ENCODE measurements at places on chromosomes 2 and 18.

GRCh38 chr2:207903236-207903635, 122.1 kb downstream of the PLEKHM3 start:
- DNase-seq, result no peak

DNA sequence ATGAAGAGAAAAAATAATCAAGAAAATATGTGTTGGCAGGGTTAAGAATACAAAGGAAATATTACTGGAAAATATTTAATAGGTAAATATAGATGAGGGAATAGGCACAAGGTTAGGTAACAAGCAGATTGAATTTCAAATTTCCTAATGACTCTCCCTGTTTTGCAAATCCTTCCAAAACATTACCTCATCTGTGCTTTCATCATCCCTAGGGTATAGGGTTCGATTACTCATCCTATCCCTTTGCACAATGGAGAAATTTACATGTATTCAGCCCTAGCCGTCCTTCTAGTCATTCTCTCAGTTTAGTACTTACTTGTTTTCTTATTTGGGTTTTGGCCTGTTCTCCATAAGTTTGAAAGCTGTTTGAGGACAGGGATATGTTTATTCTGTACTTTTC, 864.6 kb upstream of the FSHR start:
- no peak for DNase-seq

DNA sequence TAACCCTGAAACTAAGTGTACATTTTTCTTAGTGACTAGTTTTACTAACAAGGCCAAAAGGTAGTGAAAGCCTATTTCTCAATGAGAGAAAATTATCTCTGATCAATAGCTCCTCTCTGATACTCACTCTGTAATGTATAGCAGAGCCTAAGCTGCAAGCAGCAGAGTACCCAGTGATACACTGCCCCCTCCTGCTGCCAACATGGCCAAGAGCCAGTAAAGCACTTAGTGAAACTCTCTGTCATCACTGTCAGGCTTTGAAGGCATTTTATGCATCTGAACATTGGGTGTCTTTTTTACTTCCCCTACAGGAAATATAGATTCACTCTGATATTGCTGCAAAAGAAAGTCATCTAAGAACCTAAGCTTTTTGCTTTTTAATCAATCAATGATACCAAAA, 784.1 kb upstream of the CDH7 start:
- no peak for DNase-seq

DNA sequence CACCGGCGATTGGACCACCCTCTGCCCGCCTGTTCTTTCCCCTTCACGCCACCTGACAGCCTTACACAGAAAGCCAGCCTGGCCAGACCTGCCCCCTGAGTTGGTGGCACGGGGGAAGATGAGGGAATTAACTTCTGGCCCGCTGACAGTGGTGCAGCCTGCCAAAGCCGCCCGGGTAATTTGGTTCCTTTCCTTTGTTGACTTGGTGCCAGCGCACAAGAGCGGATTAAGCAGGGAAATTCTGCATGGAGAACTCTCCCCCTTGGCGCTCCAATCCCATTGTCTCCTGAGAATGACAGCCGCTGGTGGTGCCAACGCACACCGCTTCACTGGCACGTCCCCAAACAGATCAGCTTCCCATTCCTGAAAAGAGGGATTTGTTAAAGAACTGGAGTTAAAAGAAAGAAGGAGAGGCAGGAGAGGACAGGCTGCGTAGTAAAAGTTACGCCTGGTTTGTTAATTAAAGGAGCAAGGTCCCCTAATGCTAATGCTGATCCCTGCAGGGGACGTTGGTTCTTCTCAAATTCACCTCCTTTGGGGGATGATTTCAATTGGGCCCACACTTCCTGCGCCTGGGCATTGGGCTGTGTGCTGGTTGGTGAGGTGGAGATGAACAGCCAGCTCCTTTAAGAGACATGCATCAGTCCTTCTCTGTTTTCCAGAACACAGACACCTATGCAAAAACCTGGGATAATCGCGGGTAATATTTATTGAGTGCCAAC, 286.8 kb downstream of the MYCN start:
- no peak for DNase-seq

DNA sequence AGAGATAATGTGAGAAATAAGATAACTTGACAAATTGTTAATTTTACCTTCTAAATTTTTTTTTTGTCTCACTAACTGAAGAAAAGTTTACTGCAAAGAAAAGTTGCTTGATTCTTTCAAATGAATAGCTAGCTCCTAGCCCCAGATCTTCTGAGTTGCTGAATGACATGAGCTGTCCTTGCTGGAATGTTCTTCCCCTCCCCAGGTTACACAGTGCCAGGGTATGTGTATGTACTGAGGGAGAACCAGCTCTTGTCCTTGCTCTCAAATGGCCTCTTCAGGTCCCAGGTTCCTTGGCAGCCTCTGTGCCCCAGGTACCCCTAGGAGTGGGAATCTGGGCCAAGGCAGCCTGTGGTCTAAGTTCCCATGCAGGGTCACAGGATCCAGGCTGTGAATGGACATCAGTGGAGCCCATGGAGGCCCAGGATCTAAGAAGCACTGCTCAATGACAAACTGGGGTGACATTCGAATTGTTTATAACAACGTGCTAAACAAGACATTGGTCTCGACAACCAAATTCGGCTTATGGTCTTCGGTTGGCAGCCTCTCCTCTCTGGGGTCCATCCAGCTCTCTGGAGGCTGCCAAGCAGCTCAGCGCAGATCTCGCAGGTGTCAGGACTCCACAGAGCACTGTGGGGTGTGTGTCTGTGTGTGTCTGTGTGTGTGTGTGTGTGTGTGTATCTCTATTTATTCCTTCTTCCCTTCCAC, 17.1 kb upstream of the INO80C start:
- DNase-seq, result no peak

DNA sequence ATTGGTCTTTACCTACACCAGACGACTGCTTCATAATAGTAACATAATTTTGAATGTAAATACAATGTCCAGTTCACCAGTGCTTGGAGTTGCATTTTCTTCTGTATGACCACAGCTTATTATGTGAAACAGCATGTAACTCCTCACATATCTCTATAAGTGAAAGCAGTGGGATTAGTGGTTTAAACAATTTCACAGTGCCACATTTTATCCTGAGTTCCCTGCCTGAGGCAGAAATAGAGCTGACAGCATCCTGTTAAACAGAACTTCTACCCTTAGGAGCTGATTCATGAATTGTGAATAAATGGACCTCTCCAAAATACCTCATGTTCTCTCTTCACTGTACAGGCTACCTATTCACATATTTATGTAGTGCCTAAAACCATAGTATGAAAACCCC, 542.3 kb upstream of the VWC2L start:
- DNase-seq, result no peak

DNA sequence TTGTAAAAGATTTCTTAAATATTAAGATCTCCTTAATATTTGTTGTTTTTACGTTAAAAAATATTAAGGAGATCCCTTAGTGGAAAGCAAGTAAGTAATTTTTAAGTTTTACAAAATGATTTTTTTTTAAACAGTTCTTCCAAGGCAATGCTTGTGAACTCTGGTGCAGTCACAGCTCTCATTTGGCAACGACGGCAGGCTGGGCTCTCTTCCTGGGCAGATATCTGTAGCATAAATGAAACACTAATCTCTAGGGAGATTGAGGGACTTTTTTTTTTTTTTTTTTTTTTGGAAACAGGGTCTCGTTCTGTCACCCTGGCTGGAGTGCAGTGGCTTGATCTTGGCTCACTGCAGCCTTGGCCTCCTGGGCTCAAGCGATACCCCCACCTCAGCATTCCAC, 38.5 kb downstream of the GORASP2 start:
- DNase-seq, result no peak

DNA sequence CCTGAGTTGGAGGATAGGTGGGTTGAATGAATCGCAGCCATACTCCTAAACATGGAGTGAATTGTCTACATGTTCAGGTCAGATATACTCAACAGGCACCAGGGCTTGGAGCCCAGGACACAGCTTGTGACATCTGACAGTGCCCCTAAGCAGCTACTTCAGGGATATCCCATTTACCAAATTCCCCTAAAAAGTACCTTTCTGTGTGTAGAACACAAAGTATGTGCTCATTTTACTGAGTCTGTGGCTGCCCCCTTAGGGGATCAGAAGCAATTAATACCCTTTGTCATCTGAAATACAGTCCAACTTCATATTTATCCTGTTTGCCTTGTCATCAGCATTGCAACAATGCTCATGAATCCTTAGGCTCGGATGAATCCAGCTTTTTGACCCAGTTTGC, 20.8 kb downstream of the TNFRSF11A start:
- no peak for DNase-seq

DNA sequence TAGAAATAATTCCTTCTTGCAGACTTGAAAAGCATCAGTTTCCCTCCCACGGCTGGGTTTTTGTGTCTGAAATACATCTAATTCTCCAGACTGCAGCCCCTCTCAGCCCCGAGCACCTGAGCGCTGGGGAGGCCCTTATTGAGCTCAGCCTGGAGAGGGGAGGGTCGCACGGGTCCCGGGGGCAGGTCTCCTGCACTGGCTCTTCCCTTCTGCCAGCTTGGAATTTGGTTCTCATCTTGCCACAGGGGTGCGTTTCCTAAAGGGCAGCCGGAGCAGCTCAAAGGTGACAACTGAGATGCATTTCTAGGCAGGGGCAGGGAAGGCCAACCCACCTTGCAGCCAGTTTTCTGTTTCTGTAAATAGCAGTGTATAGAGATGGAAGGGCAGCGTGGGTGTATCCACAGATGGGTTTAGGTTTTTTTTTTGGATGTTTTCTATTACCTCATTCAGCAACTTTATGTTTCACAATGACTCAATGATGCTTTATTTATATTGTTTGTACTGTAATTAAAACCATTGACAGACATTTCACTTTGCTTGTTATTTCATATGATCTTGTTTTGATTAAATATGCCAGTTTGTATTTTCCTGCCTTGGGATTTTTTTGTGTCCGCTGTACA, 37.0 kb downstream of the GBX2 start:
- DNase-seq, result peak; percentile 11

DNA sequence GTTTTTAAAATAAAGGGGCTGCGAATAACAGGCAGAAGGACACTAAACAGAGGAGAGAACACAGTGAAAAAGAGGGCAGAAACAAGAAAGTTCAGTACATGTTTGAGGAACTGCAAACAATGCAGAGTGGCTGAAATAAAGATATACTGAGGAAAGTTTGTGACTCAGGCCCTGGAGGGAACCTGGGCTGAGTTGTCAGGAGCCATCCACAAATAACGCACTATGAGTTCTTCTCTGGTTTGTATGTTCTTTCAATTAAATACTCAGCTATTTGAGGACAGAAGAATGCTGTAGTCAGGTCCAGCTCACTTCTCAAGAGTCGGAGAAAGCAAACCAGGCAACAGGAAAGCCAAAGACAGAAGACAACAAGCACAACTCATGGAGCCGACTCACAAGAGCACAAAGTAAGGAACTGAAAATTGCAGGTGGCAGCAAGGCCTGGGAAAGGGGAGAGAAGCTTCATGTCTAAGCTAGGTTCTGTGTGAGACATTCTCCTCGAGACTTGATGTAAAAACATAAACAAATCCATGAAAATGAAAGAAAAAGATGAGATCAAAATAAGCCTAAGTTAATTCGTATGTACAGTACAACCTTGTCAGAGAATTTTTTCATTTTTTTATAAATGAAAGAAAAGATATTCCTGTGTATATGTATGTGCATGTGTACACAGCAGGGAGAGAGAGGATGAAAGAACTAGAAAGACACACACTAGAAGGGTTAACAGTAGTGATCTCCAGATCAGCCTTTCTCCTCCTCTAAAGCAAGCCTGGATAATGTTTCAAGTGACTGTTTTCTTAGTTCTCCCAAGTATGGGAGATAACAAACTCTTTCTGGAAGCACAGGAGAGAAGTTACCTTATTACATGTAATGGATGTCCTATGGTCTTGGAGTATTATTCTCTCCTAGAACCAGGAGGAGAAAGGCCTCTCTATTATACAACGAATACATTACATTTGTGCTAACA, 41.5 kb downstream of the CHN1 start:
- no peak for DNase-seq

- DNase-seq, result peak; percentile 6
Observed at GRCh38 chr2:210199186-210199765, 26.0 kb downstream of the ACADL start.

GRCh38 chr18:49738721-49739120, 74.6 kb downstream of the ACAA2 start:
- DNase-seq, result no peak

DNA sequence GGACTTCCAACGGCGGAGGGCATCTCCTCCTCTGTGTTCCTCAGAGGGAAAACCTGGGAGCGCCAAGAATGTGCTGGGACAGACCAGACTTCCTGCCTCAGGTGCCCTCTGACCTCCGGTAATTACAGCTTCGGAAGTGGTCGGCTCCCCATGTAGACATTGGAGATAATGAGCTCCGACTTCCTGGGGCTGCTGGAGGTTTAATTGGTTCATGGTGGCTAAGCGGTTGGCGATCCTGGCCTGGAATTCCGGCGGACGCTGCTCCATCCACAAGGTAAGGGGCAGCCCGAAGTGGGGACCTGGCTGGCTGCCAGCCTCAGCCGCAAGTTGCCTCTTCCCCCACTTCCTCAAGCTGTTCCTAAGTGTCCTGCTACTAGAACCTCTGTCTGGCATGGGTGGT, 83.2 kb upstream of the EPC2 start:
- DNase-seq, result no peak

DNA sequence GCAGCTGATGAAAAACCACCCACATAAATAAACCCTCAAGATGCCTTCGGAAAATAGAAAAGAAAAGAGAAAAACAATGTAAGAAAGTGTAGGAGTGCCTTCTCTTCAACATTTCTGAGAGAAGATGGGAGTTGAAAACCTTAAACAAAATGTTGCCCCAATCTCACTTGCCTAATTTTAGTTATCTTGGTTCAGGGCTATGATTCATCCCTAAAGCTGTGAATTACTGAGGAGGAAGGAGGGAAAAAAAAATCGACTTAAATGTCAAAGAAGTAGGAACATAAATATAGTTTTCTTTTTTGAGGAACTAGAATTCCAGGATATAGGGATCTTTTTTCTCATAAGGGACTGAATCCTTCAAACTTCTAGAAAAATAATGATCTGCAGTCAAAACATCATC, 360.3 kb downstream of the TGIF1 start:
- no peak for DNase-seq

- no peak for DNase-seq
Observed at GRCh38 chr18:54415086-54415485, 57.4 kb downstream of the C18orf54 start.

DNA sequence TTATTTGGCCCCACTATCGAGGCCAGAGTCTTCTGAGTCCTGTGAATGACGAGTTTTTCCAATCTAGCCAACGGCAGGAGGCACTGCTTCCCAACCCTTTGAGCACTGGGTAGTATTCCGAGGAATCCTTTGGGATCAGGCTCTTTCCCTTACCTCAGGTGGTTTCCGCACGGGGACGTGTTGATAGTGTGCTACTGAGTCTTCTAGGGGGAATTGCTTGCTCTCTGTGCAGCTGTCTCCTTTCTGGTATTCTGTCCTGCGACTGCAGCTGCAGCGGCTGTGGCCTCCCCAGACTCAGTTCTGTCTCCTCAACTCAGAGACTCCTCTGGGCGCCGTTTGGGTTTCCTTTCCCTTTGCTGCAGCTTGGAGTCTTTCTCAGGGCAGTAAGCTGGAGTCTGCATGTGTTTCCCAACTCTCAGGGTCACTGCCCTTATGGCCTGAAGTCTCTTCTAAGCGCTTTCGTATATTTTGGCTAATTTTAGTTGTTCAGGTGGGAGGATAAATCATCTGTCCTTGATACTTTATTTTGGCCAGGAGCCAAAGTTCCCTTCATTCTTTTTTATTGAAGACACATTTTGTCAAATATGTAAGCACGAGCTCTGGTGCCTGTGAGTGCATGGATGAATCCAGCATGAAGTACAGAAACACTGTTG, 118.4 kb downstream of the MAP4K4 start:
- peak; percentile 52 for DNase-seq

Data from fibroblast of gingiva (primary cell).